ENCODE measurements at places on chromosomes 12 and 14.

GRCh38 chr12:118645219-118645618 is 268.9 kb downstream of the SUDS3 start:
- DNase-seq: no peak

- no peak for DNase-seq
These were observed 13.6 kb downstream of the KCNH3 start for GRCh38 chr12:49552425-49552824.

DNA sequence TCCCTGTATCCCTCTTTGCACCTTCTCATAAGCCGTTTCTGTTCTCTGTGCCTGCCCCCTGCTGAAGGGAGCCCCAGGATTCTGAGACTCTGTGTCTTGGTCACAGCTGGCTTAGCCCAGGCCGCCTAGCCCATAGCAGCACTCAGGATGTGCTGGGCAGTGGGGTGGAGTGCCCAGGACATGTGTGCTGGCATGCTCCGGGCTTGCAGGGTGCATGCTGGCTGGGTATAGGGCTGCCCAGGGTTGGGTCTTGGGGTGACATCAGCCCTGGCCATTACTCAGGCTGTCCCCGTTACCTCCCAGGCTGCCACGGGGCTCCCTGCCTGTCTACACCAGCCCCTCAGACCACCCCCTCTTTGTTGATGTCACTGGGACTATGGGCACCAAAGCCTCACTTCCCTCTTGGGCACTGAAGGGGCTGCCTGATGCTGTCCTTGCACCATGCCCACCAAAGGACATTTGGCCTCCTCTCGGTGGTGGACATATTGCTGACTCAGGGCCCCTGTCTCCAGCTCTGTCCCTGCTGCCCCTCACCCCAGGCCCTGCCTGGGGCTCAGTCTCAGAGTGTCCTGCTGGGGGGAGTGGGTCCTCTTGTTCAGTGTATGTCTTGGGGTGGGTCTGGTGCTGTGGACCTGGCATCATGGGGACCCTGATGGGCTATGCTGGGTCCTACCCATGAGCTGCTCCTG is 2.4 kb downstream of the CEP170B start:
- no peak for DNase-seq

GRCh38 chr12:78328524-78328923 is 497.8 kb downstream of the NAV3 start:
- no peak for DNase-seq

DNA sequence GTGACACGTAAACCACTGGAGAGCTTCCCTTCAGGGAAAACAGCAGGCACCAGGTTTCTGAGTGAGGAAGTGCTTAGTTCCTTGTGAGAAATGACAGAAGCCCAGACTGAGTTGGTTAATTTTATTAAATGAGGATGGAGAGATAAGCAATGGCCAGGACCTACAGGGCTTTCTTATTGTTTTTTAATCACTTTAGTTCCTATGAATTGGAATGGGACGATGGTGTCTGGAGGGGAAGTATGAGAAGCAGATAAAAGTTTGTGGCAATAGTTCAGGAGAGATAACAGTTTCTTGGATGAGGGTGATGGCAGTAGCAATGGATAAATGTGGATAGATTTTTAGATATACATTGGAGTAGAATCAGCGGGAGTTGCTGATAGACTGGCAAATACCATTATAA is 86.5 kb upstream of the PTPRR start:
- DNase-seq: no peak

- no peak for DNase-seq
These were observed 22.9 kb downstream of the SPTLC2 start for GRCh38 chr14:77593501-77593961.

GRCh38 chr14:92503756-92504491 is 9.7 kb upstream of the RIN3 start:
- DNase-seq: no peak

DNA sequence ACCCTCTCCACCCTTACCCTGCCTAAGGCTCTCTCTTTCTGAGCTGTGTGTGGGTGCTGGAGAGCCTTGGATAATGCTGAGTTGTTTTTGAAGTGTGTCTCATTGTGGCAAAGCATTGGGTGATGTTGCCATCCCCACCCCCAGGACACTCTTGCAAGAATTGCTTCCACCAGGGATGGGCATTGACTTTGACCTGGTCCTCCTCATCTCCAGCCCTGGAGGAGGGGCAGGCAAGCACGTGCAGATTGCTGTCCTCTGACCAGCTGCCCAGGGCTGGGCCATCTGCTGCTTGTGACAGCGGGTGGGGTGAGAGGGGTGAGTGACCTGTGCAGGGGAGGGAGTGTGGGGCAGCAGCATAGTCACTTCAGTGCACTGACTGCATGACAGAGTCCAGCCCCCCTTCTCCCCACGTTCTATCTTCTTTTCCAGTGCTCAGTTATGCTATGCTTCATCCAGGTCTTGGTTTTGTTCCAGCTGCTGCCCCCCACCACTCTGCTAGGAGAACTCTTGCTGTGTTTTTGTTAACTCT is 26.2 kb downstream of the SUSD6 start:
- no peak for DNase-seq

DNA sequence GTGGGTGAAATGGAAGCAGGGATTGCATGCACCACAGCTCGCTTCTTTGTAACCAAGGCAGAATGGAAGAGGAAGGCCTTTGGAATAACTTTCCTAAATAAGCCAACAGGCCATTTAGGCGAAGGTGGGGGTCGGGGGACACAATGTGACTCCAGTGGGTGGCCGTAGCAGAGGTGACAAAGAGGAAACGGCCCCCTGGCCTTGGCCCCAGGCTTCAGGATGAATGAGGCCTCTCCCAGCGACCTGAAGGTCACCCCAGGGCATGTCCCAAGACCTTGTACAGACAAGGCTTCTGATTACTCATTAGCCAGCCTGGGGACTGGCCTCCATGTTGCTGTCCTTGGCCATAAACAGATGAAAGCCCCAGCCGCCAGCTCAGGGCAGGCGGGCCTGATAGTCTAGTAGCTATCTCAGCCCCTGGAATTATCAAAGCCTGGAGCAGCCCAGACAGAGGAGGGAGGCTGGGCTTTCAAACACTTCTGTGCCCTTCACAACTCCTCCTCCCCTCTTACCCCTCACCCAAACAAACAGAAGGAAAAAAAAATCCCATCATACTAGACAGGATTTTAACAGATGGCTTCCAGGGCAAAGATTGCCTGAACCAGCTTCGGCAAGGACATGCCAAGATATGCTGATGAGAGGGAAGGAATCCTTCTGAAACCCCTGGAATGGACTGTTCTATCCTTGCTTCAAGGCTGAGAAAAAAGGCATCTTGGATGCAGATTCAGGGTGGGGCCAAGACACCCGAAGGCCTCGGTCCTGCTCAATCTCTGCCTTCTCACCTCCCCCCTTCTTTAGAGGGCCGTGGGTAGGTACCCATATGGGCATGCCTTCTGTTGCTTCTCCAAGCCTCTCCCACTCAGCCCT is 142.3 kb upstream of the PARP11 start:
- DNase-seq: no peak

- no peak for DNase-seq
These were observed 27.9 kb downstream of the MOAP1 start for GRCh38 chr14:93156693-93157369.

GRCh38 chr14:94748667-94749347 is 21.1 kb downstream of the GSC start:
- DNase-seq: no peak

DNA sequence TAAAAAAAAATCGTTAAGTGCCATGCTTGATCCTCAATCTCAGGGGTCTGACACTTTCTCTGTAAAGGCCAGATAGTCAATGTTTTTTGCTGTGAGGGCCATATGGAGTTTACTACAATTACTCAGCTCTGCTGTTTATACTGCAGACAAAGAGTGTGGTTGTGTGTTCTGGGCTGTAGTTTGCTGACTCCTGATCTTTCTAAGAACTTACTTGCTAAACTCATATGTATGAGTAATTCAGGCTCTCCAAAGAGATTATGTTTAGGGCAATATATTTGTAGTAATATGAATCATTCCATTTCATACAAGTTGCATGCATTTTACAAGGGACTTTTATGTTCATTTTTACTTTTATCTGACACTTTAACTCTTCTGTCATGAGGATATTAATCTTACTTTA is 188.2 kb downstream of the TMTC2 start:
- DNase-seq: no peak

GRCh38 chr14:92663049-92663448 is 85.4 kb downstream of the LGMN start:
- DNase-seq: no peak

DNA sequence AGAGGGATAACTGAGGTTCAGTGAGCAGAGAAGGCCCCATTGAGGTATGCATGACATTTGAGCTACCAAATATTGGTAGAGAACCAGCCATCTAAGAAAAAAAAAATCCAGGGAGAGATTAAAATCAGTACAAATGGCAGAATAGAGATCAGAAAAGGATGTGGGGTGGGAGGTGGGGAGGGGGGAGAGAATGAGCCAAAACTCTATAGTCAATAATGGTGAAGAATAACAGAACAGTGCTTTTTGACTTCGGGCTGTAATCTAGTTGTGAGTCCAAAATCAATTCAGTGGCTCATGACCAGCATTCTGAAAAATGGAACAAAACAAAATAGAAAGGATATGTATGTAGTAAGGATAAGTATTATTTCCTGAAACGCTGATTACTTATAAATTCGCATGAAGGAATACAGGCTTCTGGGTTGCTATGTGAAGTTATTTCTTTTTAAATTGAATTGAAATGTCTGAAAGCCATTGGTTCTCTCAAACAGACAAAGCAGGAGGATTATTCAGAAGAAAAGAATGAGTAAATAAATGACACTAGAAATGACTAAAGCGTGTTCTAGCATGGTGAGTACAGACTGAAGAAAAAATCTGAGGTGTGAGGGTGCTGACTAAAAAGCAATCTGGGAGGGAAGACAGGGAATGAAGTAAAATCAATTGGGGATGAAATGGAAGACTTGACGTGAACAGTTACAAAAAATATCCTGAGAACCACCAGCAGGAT is 72.4 kb downstream of the ATP2B1 start:
- DNase-seq: no peak

DNA sequence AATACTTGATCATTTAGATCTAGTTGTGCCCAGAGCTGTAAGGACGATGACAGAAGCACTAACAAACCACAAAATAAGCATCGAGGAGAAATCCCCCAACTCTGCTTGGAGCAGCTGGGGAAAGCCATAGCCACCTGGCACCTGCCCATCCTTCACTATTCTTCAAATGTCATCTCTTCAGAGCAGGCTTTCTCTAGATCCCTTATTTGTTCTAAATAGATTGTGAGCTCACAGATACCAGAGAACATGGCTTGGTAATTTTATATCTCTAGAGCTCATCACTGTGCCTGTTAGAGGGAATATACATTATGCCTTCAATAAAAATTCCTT is 50.9 kb downstream of the GRIP1 start:
- DNase-seq: no peak

DNA sequence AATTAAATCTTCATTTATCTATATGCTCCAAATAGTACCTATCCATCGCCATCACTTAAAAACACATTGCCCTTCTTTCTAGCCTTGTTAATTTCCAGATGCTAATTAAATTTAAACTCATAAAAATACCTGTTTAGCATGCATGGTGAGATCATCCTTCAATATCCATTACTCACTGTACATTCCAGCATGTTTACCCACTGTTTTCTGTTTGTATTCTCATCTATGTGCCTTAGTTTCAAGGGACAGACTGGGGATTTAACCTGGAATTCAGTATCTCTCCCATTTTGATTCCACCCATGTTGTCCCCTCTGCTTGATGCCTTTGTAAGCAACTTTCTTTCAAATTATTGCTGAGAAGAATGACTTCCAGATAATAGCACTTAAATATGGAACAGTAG is 208.0 kb downstream of the SPTSSA start:
- no peak for DNase-seq

GRCh38 chr12:89192429-89192828 is 159.9 kb downstream of the DUSP6 start:
- DNase-seq: no peak

GRCh38 chr12:108180255-108181094 is 51.4 kb downstream of the WSCD2 start:
- DNase-seq: no peak
